ENCODE measurements at places on chromosomes 3 and 15.

DNA sequence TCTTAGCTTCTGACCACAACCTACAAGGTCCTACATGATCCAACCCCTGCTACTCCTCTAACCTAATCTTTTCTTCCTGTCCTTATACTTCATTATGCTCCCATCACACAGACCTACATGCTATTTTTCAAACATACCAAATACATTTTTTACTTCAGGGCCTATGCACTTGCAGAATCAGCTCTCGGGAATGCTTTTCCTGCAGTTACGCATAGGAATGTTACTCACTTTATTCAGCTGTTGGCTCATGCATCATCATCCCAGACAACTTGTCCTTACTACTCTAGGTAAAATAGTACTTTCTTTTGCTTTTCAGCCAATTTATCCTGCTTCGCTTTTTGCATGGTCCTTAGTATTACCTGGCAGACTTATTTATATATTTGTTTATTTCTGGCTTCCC lies 105.6 kb downstream of the OXSM start:
- ATAC-seq: no peak

DNA sequence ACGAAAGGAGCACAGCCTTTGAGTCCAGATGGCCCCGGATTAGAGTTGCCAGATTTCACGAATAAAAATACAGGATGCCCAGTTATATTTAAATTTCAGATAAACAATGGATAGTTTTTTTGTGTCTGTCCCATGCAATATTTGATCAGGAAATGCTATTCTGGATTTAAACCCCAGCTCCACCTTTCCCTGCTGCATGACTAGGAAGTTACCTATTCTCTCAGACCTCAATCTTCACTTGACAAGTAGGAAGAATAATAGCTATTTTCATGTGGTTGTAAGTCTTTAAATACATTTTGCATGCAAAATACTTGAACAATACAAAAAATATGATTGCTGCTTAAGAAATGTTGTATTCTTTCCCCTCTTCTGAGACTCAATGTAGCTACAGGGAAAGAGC lies 125.3 kb upstream of the P2RY1 start:
- no peak for ATAC-seq

GRCh38 chr3:64502284-64502683 lies 185.5 kb downstream of the ADAMTS9 start:
- no peak for ATAC-seq

GRCh38 chr3:163863146-163863545 lies 1215.2 kb downstream of the SI start:
- no peak for ATAC-seq

DNA sequence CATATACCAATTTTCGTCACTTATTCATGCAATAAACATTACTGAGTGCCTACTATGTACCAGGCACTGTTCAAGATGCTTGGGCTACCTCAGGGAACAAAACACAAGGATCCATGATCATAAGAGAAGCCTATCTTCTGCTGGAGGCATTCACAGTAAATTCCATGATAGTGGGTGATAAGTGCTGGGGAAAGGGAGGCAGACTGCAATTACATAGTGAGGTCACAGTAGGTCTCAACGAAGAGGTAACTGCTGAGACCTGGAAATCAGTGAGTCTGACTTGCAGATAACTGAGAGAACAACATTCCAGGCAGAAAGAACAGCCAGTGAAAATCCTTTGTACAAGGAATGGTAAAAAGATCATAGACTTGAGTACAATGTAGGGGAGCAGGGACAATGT lies 33.6 kb downstream of the RAF1 start:
- no peak for ATAC-seq

GRCh38 chr15:92451225-92451825 lies 57.6 kb downstream of the ST8SIA2 start:
- ATAC-seq: no peak

DNA sequence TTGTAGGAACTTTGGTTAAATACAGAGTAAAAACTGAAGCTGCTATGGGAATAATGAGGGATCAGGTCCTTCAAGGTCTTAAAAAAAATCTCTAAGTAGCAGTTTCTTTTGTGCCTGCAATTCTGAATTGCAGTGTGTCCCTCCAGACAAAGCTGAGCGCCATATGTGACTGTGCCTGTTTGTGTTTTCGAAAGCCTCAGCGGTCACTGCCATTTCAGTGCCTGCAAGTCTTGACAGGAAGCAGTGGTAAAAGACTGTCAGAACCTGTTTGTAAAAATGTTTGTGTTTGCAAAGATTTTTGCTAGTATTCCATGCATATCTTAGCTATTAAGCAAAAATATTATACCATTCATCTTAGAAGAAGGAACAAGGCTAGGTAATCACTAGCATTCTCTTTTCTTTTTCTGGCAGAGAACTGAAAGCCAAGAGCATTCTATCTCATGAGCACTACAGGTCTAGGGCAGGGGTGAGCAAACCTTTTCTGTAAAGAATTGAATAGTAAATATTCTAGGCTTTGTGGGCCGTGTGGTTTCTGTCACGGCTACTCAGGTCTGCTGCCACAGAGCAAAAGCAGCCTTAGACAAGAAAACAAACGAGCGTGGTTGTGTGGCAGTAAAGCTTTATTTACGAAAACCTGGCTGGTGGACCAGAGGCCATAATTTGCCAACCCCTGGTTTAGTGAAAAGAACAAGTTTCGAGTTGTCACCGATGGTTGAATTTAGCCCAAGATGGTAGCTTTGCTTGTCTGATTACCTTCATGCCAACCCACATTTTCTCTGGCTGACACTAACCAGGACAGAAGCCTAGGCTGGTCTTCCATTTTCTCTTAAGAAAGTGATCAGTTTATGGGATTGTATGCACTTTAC lies 134.4 kb downstream of the CACNA1D start:
- no peak for ATAC-seq
